ENCODE measurements at places on chromosomes 5 and 9.

DNA sequence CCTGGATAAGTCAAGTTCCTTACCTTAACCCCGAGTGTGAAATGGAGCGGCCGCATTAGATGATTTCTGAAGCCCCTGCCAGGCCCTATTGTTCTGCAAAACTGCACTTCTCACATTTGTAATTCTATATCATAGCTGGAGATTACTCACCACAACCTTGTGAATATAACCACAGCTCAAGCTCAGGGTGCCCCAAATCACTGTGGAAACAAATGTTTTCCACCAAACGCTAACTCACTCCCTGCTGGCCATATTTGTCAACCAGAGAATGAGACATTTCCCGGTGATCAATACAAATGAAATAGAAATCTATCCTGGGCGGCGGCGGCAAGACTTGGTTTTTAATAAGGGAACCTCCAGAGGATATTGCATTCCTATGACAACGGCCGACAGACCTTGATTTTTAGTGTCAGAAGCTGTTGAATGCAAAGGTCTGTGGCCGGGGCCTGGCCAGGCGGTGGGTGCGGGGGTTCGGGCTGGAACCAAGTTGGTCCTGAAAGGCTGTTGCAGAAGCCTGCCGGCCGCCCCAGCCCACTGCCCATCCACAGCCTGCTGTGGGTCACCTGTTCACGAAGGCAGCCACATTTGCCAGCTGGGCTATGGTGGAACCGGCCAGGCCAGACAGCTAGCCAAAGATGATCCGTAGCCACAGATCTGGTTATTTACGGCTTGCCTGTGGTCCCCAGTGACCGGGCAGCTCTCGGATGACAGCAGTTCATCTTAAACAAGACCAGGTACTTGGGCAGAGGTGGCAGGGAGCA, 93.9 kb upstream of the LMX1B start:
- no peaks in the 10 kb centered on the region for H3K36me3 ChIP-seq
- H3K27ac ChIP-seq, result no peak overlapping the region
- peaks cover 30% of the 10 kb centered on the region for H3K4me1 ChIP-seq

- H3K4me3 ChIP-seq, result no peak overlapping the region
- no peaks in the 10 kb centered on the region for H3K36me3 ChIP-seq
- no peaks in the 10 kb centered on the region for H3K27me3 ChIP-seq
- H3K27ac ChIP-seq, result no peak overlapping the region
- H3K4me1 ChIP-seq, result no peaks in the 10 kb centered on the region
Measured at GRCh38 chr9:131986576-131986975, 93.1 kb downstream of the MED27 start.

DNA sequence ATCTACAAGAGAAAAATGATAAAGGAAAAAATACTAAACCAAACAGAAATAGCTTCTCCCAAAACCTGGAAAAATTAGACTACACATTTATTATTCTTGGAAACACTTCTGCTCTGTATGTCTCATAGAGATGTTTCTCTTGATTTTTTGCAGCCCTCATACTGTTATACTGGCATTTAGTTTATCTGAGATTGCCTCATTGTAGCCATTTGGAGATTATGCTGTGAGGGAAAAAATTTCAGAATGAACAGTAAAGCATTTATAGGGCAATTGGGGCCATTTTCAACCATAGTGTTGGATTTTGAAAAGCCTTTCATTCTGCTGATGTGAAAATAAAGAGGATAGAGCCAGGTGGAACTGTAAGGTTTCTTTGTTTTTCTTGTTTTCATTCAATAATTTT, 441.8 kb upstream of the RIOK2 start:
- DNase-seq, result no peak
- H3K27ac ChIP-seq, result no peak overlapping the region
- no peaks in the 10 kb centered on the region for H3K36me3 ChIP-seq
- no peak overlapping the region for H3K4me3 ChIP-seq

DNA sequence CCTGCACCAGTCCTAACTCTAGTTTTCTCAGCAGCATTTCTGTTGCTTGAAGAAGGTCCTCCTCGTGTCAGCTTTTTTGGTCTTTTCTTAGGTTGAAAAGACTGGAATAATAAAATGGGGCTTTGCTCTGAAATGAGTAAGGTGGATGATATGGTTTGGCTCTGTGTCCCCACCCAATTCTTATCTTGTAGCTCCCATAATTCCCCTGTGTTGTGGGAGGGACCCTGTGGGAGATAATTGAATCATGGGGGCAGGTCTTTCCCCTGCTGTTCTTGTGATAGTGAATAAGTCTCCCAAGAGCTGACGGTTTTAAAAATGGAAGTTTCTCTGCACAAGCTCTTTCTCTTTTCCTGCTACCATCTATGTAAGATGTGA, 53.6 kb downstream of the LIX1 start:
- H3K4me1 ChIP-seq, result peaks cover 7% of the 10 kb centered on the region
- H3K27me3 ChIP-seq, result no peaks in the 10 kb centered on the region
- no peak overlapping the region for H3K4me3 ChIP-seq
- no peak overlapping the region for H3K27ac ChIP-seq
- no peak for DNase-seq

DNA sequence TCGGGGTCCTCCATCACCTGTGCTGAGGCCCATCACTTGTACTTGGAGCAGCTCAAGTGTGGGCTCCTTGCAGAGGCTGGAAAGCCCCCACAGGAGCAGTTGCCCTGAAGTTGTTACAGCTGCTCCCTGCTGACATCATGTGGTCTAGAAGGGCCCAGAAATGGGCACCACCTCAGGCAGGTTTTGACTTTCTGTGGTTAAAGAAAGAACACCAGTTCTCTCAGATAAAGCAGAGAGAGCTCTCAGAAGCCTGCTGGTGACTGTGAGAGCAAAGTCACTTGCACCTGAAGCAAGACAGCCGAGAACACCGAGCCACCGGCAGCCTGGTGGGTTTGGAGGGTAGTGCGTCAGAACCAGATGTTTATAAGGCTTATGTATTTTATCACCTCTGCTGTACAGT, 70.4 kb downstream of the MVB12B start:
- H3K27me3 ChIP-seq, result no peaks in the 10 kb centered on the region
- H3K4me3 ChIP-seq, result no peak overlapping the region

DNA sequence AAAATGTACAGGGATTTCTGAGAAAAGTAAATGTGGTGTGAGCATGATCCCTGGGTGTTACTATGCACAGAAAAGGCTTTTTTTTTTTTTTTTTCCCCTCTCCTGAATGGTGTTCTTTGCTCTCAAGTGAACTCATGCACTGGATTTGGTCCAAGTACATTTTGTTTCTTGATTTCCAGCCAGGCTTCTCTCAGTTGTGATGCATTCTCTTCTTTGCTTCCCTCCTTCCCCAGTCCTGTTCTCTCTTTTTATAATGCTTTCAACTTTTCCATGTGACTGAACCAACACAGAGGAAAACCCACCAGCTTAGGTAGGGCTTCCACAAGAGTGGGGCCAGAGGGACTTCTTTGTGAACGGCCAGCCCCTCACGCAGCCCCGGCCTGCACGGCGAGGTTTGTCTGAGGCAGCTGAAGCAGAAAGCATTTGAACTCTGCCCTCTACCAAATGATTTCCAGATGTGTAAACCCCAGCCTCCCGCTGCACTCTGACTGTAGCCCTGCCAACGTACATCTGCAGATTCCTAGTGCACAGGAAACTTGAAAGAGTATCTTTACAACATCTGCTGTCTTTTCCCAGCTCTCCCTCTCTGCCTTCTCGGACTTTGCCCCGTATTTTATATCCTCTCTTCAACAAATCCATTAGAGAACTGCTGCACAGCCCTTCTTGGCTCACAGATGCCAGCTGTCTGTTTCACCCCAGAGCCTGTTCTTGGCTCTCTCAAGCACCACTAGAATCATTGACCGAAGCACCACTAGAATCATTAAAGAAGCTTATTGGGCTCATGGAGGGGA, 71.8 kb upstream of the CD180 start:
- H3K27me3 ChIP-seq, result no peaks in the 10 kb centered on the region
- no peak overlapping the region for H3K27ac ChIP-seq
- H3K36me3 ChIP-seq, result no peaks in the 10 kb centered on the region
- no peak overlapping the region for H3K4me3 ChIP-seq

GRCh38 chr9:92747459-92748232, 17.0 kb downstream of the BICD2 start:
- peaks cover 13% of the 10 kb centered on the region for H3K4me1 ChIP-seq
- H3K27me3 ChIP-seq, result no peaks in the 10 kb centered on the region
- DNase-seq, result no peak
- H3K27ac ChIP-seq, result no peak overlapping the region
- peaks cover 7% of the 10 kb centered on the region for H3K36me3 ChIP-seq
